ENCODE measurements at places on chromosomes 6 and 20.
A peak's percentile ranks its signal among the peaks of the same experiment; 100 is the strongest.

- no peak for DNase-seq
Measured at GRCh38 chr6:91276315-91276714, 689.4 kb upstream of the MAP3K7 start.

DNA sequence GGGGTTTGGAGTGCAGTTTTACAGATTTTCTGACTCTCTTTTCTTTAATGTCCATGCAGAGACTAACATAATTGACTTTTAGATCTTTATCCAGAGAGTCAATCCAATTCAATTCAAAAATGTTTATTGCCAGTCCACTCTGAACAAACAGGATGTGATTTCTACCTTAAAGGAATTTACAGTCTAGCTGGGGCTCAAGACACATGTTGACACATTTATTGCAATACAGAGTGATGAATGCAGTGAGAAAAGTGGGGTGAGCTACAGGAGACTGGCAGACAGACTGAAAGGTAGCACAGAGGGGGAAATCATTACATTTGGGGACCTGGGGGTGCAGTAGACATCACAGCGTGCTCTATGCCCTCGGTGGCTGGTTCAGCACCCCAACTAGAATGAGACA is 193.9 kb downstream of the SLC24A3 start:
- DNase-seq = no peak

GRCh38 chr6:139659711-139660110 is 285.3 kb upstream of the CITED2 start:
- DNase-seq = no peak

DNA sequence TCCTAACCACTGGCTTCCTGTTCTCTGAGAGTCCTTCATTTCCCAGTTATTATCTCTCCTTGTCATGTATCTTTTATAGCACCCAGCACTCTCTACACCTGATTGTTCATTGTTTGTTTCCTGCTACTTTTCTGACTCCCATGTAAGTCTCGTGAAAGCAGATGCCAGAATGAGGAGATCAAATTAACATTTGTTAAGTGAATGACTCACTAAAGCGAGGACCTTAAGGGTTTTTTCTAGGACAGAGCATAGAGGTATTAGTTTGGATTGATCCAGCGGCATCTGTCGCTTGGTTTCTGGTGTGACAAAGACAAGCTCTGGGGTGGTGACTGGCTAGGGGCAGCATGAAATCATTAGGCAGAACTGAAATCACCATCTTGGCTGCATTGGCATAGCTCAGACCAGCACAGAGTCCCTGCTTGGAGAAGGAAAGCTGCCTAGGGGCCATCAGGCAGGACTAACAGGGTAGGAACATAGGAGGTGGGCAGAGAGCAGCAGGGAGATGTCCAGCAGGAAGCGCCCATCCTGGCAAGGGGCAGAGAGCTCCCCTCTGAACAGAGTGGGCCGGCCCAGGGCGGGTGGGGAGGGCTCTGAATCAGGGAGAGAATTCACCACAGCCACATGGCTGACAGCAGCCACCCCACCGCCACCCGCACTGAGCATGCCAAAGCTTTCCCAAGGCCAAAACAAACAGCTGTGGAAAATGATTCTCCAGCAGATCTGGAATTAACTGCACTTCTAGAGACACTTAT is 97.1 kb upstream of the CEP85L start:
- DNase-seq = no peak

- DNase-seq = no peak
Measured at GRCh38 chr6:21628160-21628559, 34.6 kb downstream of the SOX4 start.

DNA sequence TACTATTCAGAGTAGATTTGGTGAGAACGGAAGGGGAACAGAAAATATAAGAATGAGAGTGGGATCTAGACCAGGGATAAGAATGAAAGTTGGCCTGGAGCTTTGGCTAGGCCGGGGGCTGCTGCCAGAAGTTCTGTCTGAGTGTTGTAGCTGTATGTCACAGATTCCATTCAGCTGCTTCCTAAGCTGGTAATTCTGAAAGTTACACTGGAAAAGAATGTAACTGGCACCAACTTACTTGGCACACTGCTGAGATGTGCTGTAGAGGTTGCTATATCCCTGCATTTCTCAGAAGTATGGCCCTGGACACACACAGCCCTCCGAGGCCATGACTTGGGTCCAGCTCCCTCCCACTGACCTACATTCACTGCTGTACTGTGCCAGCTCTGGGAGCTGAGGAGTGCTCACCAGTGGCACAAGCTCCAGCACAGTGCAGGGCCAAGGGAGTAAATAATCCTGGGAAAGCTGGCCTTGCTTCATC is 25.8 kb upstream of the TMEM217 start:
- DNase-seq = no peak

DNA sequence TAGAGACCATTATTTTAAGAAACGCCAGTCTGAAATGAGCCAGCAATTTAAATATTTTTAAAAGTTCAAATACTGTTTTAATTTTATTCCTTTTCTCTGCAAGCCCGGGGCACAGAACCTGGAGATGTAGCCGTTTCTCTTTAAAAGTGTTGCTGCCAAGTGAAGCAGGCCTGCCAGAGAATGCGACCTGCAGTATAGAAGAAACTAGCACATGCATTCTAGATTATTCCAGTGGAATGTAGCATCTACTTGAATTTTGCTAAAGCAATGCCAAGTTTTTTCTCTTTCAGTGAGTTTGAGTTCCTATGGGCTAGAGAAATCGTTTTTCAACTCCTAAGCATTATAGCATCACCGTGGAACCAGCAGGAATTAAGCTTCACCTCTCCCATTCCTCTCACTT is 101.3 kb downstream of the QRSL1 start:
- no peak for DNase-seq

GRCh38 chr6:101705866-101706265 is 312.4 kb downstream of the GRIK2 start:
- no peak for DNase-seq

GRCh38 chr6:72704979-72705378 is 83.1 kb downstream of the KCNQ5 start:
- no peak for DNase-seq

- DNase-seq = no peak
Measured at GRCh38 chr20:43564993-43565757, 6.3 kb downstream of the SGK2 start.

- DNase-seq = no peak
Measured at GRCh38 chr6:133353061-133353460, 111.9 kb downstream of the EYA4 start.

GRCh38 chr6:89035252-89036101 is 45.1 kb upstream of the PNRC1 start:
- no peak for DNase-seq

DNA sequence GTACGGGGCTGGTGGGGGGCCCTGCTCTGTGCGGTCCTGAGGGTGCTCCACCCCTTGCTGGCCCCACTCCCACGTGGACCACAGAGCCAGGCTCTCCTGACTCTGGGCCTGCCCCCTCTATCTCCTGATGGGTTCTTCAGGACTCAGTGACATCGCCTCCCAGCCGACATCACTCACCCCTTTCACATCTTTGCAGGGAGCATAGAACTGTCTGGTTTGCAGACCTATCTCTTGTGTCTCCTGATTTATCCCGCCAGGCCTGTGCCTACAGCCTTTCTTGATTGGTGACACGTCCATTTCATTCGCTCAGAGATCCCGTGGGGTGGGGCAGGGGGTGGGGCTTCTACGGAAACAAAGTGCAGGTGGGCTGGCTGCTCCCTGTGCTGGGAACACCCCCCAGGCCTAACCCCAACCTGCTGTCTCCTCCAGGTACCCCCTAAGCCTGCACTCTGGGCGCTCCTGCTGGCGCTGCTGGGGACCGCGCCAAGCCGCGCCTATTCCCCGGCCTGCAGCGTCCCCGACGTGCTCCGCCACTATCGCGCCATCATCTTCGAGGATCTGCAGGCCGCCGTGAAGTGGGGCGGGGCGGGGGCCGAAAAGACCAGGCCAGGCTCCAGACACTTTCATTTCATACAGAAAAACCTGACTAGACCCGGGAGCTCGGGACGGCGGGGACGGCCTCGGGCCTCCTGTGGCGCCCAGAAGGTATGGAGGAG is 1.7 kb downstream of the C20orf204 start:
- peak; percentile 35 for DNase-seq

DNA sequence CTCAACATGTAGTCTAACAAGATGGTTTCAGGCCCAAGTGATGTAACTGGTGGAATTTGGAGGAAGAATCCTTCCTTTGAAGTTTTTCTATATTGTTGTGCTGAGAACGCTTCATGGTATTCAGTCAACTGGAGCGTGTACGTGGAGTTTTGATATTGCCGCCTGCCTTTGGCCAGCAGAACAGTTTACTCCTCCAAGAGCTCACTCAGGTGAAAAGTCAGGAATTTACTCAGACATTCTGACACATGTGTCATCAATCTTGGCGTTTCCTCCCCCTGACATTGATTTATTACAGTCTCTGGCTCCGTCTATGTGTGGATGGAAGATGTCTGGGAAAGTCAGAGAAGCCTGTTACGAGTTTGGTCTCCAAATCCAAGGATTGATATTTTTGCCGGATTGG is 19.0 kb upstream of the TGM2 start:
- no peak for DNase-seq

GRCh38 chr6:31831350-31832215 is 4.0 kb downstream of the HSPA1B start:
- DNase-seq = no peak

DNA sequence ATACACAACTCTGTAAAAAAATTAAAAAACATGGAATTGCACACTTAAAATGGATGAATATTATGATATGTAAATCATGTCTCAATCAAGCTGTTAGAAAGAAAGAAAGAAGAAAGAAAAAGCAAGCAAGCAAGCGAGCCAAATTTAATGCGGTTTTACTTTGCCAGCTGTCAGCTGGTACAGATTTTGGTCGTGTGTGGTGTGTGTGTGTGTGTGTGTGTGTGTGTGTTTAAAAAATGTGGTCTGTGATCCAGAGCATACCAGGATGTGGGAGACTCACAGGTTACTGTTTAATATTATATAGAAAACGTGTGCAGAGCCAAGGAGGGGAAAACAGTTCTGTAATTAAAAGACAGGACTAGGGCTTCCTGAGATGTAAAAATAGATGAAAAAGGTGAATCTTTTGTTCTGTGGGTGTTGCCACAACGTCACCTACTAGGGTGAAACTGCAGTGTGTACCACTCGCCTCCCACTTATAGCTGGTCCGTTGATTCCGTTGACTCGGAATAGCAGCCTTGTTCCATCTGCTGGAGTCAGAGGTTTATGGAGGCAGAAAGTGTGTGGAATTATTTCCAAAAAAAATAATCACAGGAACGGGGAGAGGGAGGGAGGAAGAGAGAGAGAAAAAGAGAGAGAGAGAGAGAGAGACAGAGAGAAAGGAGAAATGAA is 197.7 kb downstream of the BCAS1 start:
- peak; percentile 40 for DNase-seq

GRCh38 chr6:7154341-7155139 is 46.8 kb downstream of the RREB1 start:
- DNase-seq = no peak

DNA sequence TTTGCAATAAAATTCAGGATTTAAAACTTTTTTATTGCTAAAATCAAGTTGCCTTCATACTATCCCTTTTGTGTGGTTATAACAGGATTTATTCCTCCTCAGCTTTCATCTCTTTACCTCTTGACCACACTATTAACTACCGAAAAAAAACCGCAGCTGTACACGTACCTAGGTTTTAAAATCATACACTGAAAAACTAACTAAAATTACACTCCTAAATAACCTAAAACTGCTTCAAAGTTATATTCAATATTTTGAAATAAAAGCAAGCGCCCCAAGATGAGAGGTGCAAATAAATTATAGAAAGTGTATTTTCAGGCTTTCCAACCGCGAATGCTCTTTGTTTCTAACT is 1.4 kb downstream of the MPC1 start:
- no peak for DNase-seq

GRCh38 chr6:67121115-67121514 is 1414.1 kb upstream of the EYS start:
- no peak for DNase-seq

DNA sequence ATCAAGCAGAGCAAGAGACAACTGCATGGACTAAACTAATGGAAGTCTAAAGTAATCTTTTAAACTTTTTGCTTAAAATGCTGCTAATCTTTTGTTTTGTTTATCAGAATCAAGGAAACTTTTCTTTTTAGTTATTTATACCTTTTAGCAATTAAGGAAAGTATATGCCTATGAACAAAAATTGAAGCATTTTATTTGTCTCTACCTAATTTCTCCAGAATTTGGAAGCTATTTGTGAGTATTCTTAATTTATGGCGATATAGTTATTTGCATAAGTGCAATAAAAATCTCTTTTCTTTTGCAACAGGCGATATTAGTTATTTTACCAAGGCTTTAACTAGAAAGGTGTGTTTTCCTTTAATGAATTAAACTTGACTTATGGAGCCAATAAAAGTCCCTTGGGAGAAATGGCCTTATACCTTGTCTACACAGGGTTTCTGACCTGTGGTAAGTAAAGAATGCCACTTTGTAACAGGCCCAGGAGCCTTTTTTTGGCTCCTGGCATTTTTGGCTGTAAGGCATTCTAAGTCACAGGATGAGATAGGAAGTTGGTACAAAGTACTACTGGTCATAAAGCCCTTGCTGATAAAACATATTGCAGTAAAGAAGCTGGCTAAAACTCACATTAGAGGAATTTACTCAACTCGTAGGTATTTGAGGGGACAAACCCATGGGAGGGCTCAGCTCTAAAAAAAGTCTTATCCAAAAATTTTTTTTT is 37.2 kb downstream of the TMEM14A start:
- DNase-seq = no peak
